ENCODE measurements at places on chromosomes 5 and 9.

- DNase-seq = peak; percentile 68
These were observed 41.3 kb downstream of the PFDN1 start for GRCh38 chr5:140261403-140262171.

- no peak for DNase-seq
These were observed 6.8 kb downstream of the DCAF12 start for GRCh38 chr9:34119713-34120112.

- no peak for DNase-seq
These were observed 451.9 kb upstream of the C9orf72 start for GRCh38 chr9:28025186-28025585.

- no peak for DNase-seq
These were observed 107.1 kb downstream of the MUSK start for GRCh38 chr9:110775724-110776123.

DNA sequence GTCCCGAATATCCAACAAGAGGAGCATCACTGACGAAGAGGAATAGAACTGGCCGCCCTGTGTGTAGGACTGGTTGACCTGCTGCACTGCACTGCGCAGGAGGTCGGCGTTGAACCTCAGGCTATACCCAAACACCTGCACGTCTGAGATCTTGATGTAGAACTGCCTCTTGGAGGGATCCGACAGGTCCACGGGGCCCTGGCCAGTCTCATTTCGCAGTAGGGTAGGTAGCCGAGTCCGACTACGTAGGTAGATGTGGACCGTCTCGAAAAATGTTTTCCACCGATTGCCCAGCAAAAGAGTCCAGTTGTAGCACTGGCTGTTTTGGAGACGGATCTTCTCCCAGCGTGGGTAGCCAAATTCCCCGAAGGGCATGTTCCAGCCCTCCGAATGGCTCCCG lies 202.0 kb downstream of the BRINP1 start:
- DNase-seq = no peak

DNA sequence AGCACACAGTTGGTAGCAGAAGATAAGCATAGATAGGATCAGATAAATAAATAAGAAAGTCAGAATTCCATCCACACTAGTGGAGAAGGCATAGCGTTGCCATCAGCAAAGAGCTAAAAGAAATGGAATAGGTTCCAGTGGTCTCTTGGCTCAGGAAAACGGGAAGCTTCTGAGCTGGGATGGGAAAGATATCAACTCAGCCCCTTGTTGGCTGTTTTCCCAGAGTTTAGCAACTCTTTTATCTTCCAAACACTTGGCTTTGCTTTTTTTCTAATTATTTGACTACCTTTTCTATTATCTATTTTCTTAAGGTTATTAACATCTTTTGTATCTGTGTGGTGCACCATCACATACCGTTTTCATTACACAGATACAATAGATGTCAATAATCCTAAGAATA lies 445.7 kb upstream of the TRPC7 start:
- no peak for DNase-seq

GRCh38 chr9:98899408-98900056 lies 44.2 kb upstream of the COL15A1 start:
- DNase-seq = no peak

Measured in CD4-positive, alpha-beta T cell treated with Interleukin-21 for 1 hour (primary cell).